ENCODE measurements at places on chromosomes 5 and 9. TPM values are rescaled to one million over a fixed set of nuclear protein-coding genes. Genes with fewer than 3 reads are reported as not detected.

PCDHAC1 gene
- total RNA-seq, result 0.18 TPM

ZNF454 gene
- total RNA-seq, result 0.26 TPM

BARHL1 gene
- not detected for total RNA-seq

DBH gene
- 1.2 TPM for total RNA-seq

DNA sequence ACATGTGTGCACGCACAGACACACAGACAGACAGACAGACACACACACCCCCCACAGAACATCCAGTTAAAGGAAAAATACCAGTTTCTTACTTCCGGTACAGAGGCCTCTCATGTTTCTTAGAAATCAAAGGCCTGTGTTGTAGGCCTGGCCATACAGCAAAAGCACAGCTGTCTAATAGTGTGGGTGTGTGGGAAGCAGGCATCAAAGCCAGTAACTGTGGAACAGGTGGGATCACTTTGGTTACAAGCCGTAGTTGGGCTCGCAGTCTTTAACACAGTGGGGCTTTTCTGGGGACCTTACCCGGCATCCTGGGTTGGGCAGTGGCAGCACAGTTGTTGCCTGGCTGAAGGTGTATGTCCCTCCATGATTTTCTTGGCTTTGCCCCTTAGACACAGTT is 55.2 kb downstream of the FBXL7 start:
- no peaks in the 10 kb centered on the region for H3K36me3 ChIP-seq
- H3K27ac ChIP-seq, result no peak overlapping the region
- no peak for DNase-seq
- no peak overlapping the region for H3K4me3 ChIP-seq
- H3K27me3 ChIP-seq, result no peaks in the 10 kb centered on the region
- no peaks in the 10 kb centered on the region for H3K4me1 ChIP-seq

DNA sequence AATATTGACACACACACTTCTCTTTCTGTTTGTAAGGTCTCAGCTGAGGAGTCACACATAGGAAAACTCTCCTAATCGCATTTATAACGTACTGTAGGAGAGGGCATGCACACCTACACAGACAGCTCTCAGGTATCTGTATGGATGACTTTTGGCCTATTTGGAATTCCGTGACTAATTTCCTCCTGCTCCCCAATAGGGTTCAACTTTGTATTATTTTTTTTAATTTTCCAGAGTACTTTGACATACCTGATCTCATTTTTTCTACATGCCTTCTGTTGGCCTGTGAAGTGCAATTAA is 195.9 kb downstream of the ARHGAP26 start:
- H3K4me3 ChIP-seq, result no peak overlapping the region
- H3K27ac ChIP-seq, result no peak overlapping the region
- DNase-seq, result no peak
- no peaks in the 10 kb centered on the region for H3K4me1 ChIP-seq

DNA sequence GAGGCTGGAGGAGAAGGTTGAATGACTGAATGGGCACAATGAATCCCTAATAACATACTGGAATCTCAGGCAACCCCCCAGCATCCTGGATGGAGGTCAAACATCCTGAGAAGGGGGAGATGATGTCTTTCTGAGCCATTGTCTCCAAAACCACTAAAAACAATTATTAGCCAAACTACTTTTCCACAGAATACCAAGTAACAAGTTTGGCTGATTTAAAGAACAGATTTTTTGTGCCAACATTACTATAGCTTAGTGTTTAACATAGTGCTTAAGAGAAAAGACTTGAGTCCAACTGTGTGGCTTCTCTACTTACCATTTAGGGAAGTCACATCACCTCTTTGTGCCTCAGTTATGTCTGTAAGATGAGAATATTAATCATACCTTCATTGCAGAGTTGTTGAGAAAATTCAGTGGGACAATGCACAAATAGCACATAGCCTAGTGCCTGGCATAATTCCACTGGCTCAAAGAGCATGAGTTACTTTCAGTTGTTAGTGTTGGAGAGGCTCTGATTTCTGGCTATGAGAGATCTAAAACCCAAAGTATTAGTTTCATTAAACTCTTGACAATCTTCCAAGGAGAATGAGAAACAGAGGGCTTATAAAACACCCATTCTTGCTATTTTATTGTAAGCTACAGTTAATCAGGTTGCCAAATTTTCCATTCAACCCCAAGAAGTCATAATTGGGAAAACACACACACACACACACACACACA is 111.3 kb upstream of the NR3C1 start:
- no peak overlapping the region for H3K4me3 ChIP-seq
- no peak overlapping the region for H3K27ac ChIP-seq
- DNase-seq, result peak; percentile 53
- H3K36me3 ChIP-seq, result no peaks in the 10 kb centered on the region
- no peaks in the 10 kb centered on the region for H3K27me3 ChIP-seq

Data from right lobe of liver (tissue), 6 donors.